Hepatic stellate cell (primary cell): ENCODE measurements at places on chromosomes 1 and 21.

DNA sequence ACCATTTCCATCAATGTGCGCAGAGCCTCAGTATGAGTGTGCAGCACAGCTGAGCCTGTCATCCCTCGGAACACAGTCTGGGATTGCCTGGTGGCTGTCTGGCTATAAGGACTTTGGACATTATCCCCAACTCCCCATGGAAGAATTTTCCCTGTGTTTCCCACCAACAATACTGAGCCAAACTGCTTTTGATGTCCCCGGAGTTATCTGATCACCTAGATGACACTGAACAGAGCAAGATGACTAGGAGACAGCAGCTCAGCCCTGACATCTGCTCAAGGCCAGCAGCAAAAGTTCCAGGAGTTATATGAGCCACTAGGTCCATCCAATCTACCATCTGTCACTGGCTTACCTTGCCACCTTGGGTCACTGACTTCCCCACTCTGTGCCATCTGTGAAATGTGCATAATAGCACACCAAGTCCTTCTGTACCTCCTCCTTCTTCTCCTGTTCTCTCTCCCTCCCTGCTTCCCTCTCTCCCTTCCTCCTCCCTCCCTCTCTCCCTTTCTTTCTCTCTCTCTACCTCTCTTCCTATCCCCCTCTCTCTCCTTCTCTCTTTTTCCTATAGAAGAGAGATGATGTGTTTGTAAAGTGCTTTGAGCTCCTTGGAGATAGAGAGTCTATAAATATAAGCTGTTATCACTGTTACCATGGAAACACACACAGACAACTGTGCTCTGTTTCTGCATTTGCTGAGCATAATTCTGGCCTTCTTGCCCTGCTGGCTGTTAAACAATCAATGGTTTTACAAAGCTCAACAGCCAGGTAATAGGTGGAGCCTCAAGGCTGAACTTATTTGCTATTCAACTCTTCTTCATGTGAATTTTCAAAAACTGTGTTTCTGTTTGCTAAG is 19.7 kb upstream of the ATP1B1 start:
- DNase-seq, result no peak

DNA sequence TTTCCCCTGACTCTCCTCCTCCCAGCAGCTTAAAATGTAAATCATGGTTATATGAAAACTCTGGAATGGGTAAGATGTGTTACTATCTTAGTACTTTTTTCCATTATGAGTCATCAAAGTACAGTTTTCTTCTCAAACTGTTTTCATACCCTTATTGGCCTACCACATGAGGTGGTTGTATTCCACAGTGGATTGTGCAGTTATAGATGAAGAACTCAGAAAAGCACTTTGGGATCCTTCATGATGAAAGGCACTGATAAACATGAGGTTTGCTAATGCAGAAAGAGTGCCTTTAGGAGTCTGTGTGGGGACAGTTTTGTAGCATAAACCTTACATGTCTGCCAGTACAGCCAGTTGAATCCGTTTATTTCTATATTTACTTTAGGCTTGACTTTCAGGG is 32.0 kb upstream of the MYOCOS start:
- DNase-seq, result no peak

DNA sequence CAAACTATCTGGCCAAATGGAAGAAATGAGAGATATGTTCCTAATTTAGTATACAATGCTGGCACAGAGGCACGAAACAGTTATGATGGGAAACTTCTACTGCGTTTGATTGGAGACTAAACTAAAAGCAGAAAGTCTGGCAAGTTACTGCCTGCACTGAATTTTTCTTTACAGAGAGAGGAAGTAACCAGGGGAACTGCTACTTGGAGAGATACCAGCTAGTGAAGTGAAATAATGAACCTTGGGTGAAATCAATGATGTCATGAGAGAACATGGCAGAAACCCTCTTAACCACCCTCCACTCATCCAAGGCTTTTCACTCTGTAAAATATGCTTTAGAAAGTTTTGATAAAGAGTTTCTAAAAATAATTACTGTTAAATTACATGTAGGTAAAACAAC is 29.3 kb downstream of the NIBAN1 start:
- no peak for DNase-seq

DNA sequence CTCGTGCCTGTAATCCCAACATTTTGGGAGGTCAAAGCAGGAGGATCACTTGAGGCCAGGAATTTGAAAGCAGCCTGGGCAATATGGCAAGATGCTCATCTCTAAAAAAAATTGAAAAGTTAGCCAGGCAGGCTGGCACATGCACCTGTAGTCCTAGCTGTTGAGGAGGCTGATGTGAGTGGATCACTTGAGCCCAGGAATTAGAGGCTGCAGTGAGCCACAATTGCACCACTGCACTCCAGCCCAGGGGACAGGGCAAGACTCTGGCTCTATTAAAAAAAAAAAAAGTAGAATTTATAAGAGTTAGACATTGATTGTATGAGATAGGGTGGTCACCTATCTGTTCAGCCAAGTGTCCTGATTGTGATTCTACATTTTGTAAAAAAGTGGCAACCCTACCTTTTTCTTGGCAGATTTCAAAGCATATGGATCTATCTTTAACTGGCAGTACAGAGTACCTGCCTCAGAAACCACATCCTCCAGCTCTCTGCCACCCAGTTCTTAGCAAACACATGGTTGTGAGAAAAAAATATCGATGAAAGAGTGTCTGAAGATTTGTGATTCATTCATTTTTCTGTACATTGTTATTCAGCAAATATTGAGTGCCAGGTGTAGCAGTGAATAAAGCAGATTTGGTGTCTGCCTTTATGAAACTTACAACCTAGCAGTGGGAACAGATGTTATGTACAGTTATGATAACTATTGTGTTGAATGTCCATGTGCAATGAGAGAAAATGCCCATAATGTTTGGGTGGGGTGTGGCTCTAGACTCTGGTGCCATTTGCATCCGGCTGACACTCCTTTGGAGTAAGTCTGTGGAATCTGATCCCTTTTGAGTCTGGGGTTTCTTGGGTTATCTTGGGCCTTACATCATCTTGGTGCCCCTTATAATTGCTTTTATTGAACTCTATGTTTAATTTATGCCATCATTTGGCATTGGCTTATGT is 82.5 kb downstream of the ST3GAL3 start:
- DNase-seq, result no peak
